GM23248 (cell line): ENCODE measurements at places on chromosomes 7 and 10. TPM values are rescaled to one million over a fixed set of nuclear protein-coding genes. Genes with fewer than 3 reads are reported as not detected.

DNA sequence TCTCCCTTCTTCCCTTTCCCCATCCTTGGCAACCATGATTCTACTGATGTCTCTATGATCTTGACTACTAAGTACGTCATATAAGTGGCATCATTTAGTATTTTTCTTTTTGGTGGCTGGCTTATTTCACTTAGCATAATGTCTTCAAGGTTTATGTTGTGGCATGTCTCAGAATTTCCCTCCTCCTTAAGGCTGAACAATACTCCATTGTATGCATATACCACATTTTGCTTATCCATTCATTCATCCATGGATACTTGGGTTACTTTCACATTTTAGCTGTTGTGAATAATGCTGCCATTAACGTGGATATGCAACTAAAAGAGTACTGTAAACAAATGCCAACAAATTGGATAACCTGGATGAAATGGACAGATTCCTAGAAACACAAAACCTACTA lies 60.8 kb downstream of the BMPR1A start:
- DNase-seq = no peak

DNA sequence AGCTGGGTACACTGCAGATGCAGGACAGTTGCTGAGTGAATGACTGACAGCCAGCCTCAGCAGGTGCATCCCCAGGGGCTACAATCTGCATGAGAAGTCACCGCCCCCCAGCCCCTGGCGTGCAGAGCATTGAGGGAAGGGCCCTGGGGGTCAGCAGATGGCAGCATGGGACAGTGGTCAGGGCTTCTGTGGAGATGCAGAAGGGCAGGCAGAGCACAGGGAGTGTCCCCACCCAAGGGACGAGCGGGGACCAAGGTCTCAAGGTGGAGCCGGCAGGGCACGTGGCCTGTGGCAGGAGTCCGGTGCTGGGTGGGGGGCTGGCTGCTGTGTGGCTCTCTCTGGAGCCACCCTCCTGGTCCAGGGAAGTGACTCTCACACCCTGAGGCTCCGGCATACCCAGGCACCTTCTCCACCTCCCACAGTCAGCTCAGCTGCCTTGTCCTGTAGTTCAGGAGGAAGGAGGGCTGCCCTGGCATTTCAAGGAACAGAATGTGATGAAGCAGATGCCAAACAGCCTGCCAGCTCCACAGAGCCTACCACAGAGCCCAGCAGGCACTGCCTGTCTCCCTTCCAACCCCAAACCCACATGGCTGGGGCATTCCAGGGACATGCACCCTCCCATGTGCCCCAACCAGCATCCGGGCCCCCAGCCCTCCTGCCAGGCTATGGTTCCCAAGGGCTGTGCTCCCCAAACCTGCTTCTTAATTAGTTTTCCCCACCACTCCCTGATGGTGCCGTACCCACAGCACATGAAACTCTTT lies 114.5 kb downstream of the TMEM130 start:
- no peak for DNase-seq

- DNase-seq = no peak
Observed at GRCh38 chr7:28539289-28539981, 127.1 kb downstream of the CREB5 start.

DNA sequence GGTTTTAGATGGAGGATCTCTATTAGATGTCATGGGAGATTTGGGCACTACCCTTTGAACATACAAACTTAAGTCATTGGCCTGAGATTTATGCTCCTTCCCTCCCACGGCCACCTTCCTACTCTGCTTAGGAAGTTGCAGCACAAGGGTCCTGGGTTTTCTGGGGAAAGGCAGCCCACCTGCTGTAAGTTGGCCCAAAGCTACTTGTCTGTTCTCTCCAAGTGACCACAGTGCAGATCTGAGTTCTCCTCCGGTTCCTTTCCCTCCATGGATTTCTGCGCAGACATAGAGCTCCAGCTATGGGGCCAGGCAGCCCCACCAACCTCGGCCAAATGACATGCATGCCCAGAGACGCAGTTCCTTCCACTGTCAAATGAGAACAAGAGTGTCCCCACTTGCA lies 12.8 kb upstream of the C10orf53 start:
- no peak for DNase-seq

- peak; percentile 40 for DNase-seq
Observed at GRCh38 chr10:69831231-69831855, 29.6 kb downstream of the COL13A1 start.

- DNase-seq = no peak
Observed at GRCh38 chr7:26379711-26380110, 88.0 kb downstream of the SNX10 start.

The FMC1 gene
- polyA plus RNA-seq = 30.4 and 35.1 TPM in 2 replicates

GRCh38 chr7:112421666-112422486 lies 28.4 kb upstream of the IFRD1 start:
- no peak for DNase-seq

DNA sequence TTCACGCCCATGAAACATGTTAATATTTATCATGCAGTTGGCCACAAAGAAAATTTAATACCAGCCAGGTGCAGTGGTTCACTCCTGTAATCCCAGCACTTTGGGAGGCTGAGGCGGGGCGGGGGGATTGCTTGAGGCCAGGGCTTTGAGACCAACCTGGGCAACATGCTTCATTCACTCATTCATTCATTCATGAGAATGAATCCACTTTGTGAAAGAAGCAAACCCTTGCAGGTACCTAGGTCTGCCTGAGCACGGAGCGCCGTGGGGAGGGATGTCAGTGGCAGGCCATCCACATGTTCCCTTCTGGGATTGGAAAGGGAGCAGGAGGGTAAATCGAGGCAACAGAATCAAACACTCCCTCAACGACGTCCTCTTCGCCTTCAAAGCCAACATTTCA lies 4.7 kb downstream of the ANXA11 start:
- DNase-seq = no peak

DNA sequence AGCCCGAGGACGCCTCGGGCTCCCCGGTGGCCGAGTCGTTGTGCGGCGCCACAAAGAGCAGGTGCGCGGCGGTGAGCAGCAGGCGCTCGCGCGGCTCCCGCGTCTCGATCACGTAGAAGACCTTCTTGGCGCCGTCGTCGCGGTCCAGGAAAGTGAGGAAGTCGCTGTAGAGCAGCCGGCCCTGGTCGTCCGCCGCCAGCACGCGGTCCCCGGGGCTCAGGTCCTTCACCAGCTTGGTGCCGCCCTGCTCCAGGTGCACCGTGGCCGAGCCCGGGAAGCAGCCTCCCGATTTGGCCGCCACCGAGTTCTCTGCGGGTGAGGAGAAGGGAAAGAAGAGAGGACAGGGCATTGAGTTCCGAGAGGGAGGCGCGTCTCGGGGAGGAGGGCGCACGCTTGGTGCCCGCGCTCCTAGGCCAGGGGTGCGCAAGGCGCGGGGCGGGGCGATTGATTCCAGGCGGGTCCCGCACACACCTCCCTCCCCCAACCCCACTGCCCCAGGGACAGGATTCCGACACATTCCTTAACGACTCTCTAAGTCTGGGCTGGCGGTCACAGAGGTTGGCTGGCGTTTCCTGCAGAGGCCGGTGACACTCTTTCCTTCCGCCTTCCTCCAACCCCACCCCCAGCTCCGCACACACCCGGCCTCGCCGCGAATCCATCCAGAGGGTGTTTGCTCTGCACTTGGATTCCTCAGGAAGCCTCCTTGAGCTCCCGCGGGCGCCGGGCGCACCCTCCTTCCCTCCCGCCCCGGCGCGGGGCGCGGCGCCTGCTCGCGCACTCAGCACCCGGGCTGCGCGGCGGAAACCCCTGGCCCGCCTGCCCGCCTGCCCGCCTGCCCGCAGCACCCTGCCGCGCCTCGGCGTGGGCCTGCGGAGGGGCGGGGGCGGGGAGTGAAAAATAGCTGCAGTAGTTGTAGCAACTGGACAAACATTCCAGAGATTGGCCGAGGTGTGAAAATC lies 8.6 kb downstream of the SHH start:
- peak; percentile 34 for DNase-seq

GRCh38 chr10:28738200-28738599 lies 60.9 kb downstream of the BAMBI start:
- no peak for DNase-seq

DNA sequence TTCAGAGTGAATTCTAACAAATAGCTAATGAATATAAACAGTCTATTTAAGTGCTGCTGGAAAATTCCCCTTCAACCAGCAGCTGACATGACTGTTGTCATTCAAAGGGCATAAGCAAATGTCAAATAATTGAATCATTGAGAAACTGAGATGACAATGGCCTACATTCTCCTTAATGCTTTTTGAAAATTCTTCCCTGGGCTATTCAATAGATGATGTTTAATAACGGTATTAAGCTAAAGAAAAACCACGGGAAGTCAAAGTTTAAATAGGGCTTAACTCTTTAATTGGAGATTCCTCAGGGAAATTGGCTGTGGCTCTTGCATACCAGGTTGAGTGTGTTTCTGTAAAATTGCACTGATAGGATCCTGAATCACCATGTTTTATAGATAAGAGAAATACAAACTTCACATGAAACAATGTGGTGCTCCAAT lies 77.0 kb downstream of the ARL4A start:
- no peak for DNase-seq

- peak; percentile 72 for DNase-seq
Observed at GRCh38 chr7:11193131-11193867, 219.6 kb downstream of the PHF14 start.

- DNase-seq = no peak
Observed at GRCh38 chr7:44517175-44517574, 24.0 kb downstream of the NPC1L1 start.

The NODAL gene
- not detected in 2 replicates for polyA plus RNA-seq

The LAMB4 gene
- 0.08 and 0.16 TPM in 2 replicates for polyA plus RNA-seq

- peak; percentile 100 for DNase-seq
Observed at GRCh38 chr10:98361131-98362025, 53.6 kb downstream of the PYROXD2 start.

DNA sequence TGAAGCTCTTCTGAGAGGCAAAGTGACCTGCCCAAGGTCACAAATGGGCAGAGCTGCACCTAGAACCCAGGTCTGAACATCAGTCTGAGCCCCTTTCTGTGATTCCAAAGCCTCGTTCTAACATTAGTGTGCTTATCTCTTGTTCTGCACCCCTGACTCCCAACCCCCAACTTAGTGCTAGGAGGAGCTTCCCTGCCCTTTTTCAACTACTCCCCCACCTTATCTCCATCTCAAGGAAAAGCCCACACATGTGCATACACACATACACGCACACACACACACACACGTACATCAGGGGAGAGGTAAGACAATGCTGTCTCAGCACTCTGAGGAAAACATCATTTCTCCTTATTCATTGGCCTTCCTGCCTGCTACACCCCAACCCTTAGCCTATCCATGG lies 8.3 kb downstream of the PRRT4 start:
- no peak for DNase-seq

DNA sequence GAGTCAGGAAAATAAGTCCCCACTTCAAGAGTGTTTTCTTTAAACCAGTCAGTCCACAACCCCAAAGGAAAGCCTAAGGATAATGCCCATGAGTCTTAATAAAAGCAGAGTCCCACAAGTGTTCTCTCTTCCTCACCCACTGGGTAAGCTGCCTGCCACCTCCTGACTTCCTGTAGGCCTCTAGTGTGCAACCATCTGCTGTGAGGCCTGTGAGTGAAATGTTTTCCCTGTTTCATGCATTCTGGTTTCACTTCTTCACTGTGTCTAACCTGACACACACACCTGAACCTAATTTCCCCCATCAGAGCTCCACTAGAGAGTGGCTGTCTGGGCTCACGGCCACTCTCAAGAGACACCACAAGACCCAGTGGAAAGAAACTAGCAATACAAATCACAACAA lies 38.9 kb upstream of the GDF10 start:
- DNase-seq = no peak

The FAM237B gene
- 0.06 TPM in 1 of 2 replicates, not detected in the other for polyA plus RNA-seq

The PON3 gene
- 0.22 TPM in 1 of 2 replicates, not detected in the other for polyA plus RNA-seq

DNA sequence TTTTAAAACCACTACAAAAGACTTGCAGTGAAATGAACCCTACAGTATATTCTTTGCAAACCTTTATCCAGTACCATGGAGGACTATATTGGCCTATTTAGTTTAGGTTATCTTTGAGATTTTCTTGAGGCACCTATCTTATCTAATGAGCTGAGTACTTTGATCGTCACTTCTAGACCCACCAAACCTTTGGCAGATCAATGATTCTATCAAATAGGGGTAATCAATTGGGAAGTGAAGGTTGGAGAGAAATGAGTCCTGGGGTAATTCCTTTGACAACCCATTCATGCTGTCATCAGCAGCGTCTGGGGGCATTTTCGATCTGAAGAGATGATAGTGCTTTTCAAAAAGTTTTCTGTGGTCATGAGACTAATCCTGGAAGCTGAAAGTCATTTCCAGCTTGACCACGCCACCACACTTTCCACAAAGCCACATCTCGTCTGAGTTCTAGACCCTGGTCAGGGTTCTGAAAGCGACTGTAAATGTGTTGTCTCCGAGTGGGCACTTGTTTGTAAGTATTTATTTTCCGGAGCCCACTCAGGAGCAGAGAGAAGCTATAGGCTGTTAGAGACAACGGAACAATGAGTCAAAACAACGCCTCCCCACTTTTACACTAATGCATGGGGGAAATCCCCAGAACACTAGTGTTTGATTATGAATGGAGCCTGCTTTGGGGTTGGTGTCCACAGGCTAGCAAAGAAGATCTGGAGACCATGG lies 4.8 kb downstream of the EGR2 start:
- no peak for DNase-seq

GRCh38 chr10:93469454-93469853 lies 12.7 kb downstream of the MYOF start:
- no peak for DNase-seq

DNA sequence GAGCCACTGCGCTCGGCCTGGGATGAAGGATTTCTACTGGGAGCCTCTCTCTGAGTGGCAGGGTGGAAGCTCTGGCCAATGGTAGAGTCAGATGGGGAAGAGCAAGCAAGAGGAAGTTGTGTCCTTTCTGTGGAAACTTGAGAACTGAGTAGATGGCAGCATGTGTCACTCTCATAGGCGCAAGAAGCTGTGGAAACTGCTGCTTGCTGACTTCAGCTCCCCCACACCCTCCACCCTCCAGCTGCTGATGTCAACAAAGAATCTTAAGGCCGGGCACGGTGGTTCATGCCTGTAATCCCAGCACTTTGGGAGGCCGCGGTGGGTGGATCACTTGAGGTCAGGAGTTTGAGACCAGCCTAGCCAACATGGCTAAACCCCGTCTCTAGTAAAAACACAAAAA lies 39.8 kb upstream of the SRGN start:
- peak; percentile 48 for DNase-seq

- no peak for DNase-seq
Observed at GRCh38 chr7:75916259-75916658, 1.3 kb downstream of the POR start.

- peak; percentile 5 for DNase-seq
Observed at GRCh38 chr7:14900051-14900450, 2.5 kb downstream of the DGKB start.

The ZNF239 gene
- 5.7 and 6.8 TPM in 2 replicates for polyA plus RNA-seq

- no peak for DNase-seq
Observed at GRCh38 chr10:77849039-77849664, 77.4 kb downstream of the DLG5 start.

DNA sequence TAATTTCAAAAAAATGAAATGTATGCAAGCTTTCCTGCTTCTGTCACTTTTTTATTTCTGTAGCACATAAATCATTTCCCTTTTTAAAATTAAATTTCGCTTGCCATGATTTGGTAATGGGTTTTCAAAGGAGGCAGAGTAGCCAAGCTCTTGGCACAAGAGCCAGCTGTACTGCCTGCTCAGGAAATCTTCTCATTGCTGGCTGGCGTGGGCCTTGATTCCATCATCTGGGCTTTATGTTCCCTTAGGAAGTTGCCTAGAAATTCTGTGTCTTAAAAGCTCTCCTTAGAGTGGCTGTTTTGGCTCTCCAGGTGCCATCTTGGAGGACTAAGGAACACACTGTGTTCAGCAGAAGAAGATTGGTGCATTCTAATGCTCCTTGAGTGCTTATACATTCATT lies 107.4 kb downstream of the ARID5B start:
- no peak for DNase-seq

The FOXP2 gene
- 1.9 and 2.3 TPM in 2 replicates for polyA plus RNA-seq

The PNPLA8 gene
- polyA plus RNA-seq = 29.1 and 31.0 TPM in 2 replicates
